Pancreas (tissue), 10 donors: ENCODE measurements at places on chromosomes 6 and 20. TPM values are rescaled to one million over a fixed set of nuclear protein-coding genes. Genes with fewer than 3 reads are reported as not detected.

DNA sequence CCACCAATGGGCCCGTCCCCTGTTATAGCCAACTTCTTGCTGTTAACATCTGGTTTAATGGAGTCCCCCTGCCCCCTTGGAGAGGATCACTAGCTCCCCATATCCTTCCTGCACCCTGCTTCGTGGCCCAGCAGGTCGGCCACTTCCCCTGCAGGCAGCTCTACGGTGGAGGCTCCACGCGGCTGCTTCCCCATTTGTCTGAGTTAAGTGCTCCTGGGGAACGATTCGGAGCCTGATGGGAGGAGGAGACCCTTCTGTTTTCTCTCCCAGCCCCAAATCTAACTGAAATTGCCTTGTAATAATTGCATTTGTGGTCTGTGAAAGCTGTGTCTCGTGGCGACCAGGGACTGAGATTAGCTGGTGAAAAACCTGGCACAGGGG, 74.6 kb downstream of the SULF2 start:
- no peak for DNase-seq
- no peak overlapping the region for H3K4me3 ChIP-seq
- H3K36me3 ChIP-seq: no peaks in the 10 kb centered on the region
- no peaks in the 10 kb centered on the region for H3K27me3 ChIP-seq
- H3K4me1 ChIP-seq: peaks cover 5% of the 10 kb centered on the region

DNA sequence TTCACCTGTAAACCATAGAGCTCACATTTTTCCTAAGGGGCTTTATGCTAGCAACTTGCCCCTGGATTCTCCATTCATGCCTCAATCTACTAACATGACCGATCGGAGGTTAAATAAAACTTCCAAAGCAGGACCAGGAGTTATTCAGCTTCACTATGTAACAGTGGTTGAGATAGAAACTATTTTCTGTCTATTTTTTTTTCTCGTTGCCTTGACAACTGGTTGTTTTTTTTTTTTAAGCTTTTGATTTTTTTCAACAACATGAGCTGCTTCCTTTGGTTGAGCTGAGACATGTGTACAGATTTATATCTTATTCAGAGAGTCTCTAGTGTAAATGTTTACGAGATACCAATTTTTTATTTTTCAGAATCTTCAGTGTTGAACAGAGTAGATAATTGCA, 85.7 kb downstream of the SHLD1 start:
- H3K27ac ChIP-seq: peak overlapping the region; percentile 61
- no peak overlapping the region for H3K4me3 ChIP-seq
- peaks cover 13% of the 10 kb centered on the region for H3K4me1 ChIP-seq
- no peaks in the 10 kb centered on the region for H3K36me3 ChIP-seq

- no peaks in the 10 kb centered on the region for H3K36me3 ChIP-seq
- no peak overlapping the region for H3K4me3 ChIP-seq
- H3K27ac ChIP-seq: peak overlapping the region; percentile 47
These were observed 5.4 kb downstream of the TGM3 start for GRCh38 chr20:2301164-2301622.

DNA sequence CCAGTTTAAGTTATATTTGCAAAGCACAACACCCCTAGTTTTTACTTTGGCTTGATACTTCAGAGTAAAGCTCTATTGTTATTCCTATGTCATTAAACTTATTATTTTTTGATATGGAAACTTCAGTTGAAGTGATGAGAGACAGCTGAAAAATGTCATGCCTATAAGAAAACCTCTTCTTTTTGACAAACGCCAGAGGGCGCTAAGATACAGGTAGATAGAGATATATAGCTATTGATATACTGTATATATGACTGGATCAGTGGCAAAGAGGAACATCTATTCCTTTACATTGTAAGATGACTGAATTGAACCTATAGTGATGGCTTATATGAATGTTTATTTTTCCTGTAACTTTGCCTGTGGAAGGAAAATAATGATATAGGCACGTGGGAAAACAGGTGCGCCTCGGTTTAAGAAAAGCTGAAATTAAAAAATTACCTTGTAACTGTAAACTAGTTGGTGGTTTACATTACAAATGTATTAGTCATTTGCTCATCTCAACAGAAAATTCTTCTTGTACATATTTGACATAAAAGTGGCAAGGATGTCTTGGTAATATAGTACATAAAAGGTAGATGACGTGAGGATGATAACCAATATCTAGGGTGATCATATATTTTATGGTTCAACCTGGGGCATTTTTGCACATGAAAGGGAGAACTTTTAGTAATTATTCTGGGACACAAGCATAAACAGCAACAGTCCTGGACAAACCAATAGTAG, 74.1 kb downstream of the LAMA4 start:
- peak; percentile 36 for DNase-seq
- no peak overlapping the region for H3K27ac ChIP-seq
- H3K4me3 ChIP-seq: no peak overlapping the region
- no peaks in the 10 kb centered on the region for H3K27me3 ChIP-seq
- no peaks in the 10 kb centered on the region for H3K36me3 ChIP-seq
- H3K4me1 ChIP-seq: no peaks in the 10 kb centered on the region

The RAB44 gene
- 0.09 TPM for total RNA-seq

The GJE1 gene
- not detected for total RNA-seq

DNA sequence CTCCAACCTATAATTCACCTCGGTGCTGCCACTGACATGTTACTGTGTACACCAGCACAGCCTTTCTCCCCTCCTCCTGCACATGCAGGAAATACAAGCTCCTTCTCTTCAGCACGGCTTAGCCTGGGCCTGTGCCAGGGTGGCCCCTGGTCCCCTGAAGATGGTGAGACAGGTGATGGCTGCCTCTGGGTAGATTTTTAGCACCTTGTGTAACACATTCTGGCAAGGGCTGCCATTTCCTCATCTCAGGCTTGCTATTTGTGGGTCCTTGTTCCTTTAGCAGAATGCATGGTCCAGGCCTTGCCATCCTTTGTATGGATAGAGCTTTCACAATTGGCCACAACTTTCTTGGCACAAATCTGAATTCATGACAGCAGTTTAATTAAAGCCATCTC, 151.3 kb downstream of the CDC5L start:
- H3K4me3 ChIP-seq: no peak overlapping the region
- no peaks in the 10 kb centered on the region for H3K27me3 ChIP-seq
- H3K27ac ChIP-seq: no peak overlapping the region
- no peaks in the 10 kb centered on the region for H3K4me1 ChIP-seq
